Right forelimb (tissue), 1 donor: ENCODE measurements at places on chromosomes 16 and 17.

- no peak for DNase-seq
Measured at GRCh38 chr16:3596101-3596861, 15.1 kb downstream of the SLX4 start.

DNA sequence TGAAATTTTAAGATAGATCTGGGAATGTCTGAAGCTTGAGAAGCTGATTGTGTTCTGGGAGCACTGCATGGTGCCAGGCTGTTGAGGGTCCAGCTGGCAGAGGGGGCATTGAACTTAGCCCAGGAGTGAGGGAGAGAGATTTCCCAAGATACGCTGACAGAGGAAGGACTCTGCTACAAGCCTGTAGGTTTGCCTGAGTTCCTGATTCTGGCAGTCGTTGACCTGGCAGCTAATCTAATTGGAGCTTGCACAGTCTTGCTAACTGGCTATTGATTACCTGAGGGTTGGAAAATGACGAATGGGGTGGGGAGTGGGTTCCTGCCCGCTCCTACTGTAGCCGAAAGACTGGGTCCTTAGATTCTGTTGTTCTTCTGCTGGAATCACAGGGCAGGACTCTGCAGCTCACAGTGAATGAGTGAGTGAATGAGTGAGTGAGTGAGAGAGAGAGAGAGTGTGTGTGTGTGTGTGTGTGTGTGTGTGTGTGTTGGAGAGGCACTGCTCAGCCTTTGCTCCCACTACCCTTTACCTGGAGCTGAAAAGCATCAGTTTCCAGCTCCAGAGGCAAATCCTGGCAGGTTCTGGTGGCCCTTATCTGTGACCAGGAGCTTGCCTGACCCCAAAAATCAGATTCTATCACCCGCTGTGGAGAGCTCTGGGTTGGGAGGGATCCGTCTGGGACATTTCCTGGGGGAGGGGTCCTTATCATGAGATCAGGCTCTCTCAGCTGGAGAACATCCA, 16.7 kb downstream of the CTRL start:
- no peak for DNase-seq

DNA sequence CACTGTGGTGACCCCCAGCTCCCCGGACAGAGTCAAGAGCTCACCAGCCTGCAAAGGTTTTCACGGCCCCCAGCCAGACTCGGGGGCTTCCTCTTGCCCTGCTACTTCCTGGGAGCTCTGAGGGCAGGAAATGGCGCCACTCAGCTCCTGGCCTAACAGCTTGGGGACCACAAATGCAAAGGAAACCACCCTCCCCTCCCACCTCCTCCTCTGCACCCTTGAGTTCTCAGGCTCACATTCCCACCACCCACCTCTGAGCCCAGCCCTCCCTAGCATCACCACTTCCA, 375 bp upstream of the SPN start:
- DNase-seq = no peak

DNA sequence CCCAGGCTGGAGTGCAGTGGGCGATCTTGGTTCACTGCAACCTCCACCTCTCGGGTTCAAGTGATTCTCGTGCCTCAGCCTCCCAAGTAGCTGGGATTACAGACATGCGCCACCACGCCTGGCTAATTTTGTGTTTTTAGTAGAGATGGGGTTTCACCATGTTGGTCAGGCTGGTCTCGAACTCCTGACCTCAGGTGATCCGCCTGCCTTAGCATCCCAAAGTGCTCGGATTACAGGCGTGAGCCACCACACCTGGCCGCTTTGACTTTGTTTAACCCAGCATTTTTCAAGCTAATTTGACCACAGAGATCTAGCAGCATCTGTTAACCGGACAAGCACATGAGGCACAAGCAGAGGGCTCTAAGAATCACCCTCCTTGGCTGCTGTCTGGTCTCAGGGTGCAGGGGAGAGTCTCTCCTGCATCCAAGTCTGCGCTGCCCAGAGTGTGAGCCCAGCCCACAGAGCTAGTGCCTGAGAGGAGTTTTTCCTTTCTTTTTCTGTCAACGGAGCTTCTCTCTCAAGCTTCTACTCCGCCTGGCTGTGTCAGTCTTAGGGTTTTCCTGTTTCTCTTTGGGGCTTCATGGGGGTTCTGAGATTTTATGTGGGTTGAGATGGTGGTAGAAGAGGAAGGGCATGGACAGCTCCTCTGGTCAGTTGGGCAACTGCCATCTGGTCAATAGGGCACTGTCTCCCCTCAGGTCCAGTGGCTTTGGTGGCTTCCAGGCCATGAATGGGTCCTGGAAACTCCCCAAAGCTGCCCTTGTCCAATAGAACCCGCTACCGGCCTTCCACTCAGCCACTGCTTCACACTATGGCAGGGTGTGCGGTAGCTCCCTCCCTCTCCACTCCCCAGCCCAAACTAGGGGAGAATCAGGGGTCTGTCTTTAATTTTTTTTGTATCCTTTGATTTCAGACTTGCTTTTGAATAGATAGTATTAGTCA, 59.6 kb downstream of the TNFRSF13B start:
- DNase-seq = no peak

DNA sequence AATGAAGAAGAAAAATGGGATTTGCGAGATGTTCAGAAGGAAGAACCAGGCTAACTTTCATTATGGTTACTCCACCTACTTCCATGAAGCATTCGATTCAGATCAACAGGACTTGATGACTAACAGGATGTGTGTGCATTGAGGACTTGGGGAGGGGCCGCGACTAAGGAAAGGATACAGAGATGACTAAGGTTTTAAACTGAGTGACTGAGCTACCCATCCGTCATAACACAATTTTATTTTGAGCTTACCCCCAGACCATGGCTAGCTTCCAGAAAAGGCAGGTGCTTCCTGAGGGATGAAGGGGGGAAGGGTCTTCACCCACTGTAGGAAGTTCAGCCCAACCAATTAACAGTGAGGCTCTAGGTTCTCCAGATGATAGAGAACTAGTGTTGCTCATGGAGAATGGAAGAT, 2.5 kb upstream of the CDYL2 start:
- DNase-seq = no peak

GRCh38 chr17:69949496-69949895, 125.5 kb upstream of the KCNJ16 start:
- no peak for DNase-seq

DNA sequence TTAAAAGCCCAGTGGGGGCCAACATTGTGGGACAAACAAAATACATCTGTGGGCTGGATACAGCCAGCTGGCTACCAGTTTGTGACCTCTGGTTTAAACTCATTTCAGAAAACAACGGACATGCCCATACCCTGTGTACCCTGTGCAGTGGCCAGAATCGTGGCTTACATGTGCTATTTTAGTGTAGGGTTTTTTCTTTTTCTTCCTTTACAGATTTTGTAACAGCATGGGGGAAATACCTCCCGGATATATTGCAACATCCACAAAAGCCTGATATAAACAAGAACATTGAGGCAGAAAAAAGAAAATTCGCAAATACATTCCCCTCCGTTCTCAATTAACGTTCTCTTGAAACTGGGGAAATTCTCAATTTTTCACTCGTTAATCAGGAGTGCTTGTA, 7.3 kb downstream of the HS3ST4 start:
- DNase-seq = no peak

- no peak for DNase-seq
Measured at GRCh38 chr16:69830534-69831211, 68.5 kb downstream of the WWP2 start.

DNA sequence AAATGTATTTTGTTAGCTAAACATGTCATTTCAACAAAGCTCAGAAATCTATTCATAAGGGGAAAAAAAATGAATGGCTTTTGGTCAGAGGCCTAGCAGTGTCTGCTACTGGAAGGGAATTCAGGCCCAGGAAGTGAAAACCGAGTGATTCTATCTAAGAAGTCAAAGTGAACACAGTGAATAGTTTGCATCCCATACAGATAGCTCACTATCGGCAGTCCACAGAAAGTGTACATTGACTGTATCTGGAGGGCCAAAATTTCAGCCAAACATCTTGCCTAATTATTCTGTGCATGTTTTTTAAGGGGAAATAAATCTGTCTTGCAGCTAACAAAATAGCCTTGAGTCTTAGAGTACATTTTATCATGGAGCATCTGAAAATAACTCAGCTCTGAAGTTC, 214.4 kb upstream of the CACNG5 start:
- no peak for DNase-seq

- no peak for DNase-seq
Measured at GRCh38 chr16:51500306-51500705, 349.2 kb upstream of the SALL1 start.

- DNase-seq = no peak
Measured at GRCh38 chr16:47622451-47623176, 161.5 kb downstream of the PHKB start.

DNA sequence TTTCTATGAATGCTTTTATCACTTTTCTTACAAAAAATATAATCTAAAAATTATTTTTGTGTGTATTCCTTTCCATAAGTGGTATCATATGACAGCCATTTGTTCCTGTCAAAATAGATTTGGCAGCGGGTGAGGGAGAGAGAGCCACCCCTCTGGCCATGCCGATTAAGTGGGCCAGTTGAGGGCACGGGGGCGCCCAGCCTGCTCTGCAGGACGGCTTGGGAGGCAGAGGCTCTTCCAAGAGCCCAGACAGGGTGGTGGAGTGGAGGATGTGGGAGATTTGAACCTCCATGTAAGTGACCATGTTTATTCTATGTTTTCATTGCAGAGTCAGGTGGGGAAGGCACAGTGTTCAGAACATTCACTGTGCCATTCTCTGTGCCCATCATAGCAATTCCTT, 88.8 kb downstream of the IRX3 start:
- no peak for DNase-seq

DNA sequence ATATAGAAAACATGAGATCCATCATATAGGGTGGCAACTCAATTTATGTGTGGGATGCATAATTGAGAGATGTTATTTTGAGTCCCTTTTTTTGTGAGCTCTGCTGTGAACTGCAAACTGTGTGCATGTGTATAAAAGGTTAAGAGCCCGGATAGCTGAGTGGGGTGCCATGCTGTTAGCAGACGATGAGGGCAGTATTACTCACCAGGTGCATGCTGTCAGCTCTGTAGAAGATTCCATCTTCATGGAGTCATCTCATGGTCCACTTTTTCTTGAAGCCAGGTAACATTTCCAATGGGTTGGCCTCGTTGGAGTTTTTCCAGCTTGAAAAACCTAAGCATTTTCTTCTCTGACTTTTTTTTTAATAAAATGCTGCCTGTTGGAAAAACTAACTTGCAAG, 43.0 kb upstream of the RHBDL3 start:
- DNase-seq = no peak

DNA sequence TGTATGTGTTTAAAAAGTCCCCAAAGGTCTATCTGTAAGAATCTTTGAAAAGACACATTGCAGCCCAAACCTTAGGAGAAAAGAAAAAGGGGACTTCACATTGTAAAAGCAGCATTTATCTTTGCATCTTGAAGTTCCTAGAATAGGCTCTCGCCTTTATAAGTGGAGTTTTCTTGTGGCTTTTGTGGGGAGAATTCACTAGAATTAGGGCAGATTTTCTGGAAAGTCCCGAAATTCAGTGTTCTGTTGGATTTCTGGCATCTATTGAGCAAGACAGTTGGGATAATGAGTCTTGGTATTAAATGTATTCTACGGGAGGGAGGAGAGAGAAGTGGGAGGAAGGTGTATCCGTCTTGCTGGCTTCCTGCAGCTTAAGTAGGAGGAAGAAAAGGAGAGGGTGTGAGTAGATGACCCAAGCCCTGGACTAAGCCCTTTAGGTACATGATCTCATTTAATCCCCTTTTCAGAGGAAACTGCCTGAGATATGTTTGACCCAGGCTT, 62.6 kb downstream of the PRKCA start:
- no peak for DNase-seq

DNA sequence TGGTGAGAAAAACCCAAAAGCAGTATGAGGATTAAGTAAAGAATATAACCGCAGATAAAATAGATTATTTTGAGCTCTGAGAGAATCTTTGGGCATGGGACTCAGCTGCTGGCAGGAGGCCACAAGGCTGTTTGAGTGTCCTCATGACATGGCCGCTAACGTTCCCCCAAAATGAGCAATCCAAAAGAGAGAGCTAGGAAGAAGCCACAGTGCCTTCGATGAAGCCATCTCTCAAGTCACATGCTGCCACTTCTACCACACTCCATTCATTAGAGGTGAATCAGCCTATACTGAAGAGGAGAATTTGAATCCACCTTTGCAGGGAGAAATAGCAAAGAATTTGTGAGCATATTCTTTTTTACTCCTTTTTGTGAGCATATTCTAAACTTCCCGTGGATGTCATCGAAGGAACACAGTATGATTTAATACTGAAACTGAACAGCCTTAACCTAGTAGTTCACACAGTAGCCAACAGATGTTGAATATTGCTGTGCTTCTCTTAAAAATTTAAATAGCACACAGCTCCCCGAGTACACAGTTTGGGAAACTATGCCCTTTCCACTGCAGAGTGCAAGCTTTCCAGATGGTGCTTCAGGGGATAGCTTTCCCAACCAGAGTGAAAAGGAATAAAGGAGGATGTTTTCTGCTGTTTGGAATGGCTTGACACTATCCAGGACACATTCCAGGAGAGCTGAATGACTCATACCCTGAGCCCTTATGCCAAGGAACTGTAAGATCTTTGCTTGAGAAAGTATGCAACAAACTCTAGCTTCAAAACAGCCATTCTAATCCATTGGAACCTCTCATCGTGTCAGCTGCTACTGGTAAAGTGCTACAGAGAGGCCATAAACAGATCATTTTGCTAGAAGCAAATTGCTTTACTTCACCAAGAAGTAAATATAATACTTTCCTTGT, 33.9 kb downstream of the ANKFY1 start:
- DNase-seq = peak; percentile 53

DNA sequence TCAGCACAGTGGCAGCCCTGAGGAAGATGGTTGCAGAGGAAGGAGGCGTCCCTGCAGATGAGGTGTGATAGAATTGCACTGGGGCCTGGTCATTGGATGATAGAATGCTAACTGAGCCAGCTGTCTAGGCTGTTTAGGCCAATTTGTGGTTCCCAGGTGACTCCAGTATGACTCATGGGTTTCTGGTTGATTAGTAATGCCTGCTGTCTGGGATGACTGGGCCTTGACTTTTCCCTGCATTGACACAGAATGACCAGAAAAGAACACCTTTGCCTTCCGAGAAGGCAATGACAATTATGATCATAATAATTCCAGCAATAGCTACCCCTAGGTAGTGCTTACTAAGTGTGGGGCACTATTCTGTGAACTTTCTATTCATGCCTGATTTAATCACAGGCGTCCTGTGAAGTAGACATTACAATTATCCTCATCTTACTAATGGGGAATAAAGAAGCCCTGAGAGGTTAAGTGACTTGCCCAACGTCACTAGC, 31.5 kb downstream of the USP43 start:
- no peak for DNase-seq
